ENCODE measurements at places on chromosomes 16 and 17.
A peak's percentile ranks its signal among the peaks of the same experiment; 100 is the strongest.

- DNase-seq = no peak
These were observed 106.9 kb downstream of the RGS9 start for GRCh38 chr17:65243838-65244625.

DNA sequence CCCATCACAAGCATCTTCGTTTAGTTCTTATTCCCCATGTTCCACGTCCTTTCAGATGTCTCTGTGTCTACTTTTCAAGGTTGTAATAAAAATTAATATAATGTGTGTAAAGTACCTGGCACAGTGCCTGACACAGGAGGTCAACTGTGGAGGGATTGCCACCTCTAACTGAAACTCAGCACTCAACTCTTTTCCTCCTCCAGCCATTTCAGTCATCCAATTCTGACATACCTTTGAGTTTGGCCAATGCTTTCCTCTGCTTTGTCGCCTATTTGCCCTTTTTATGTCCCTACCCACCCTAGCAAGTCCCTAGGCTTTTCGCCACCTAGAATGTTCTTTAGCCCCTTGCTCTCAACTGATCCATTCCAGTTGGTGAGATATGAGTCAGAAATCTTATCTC lies 1.6 kb downstream of the UBE2Z start:
- DNase-seq = no peak

DNA sequence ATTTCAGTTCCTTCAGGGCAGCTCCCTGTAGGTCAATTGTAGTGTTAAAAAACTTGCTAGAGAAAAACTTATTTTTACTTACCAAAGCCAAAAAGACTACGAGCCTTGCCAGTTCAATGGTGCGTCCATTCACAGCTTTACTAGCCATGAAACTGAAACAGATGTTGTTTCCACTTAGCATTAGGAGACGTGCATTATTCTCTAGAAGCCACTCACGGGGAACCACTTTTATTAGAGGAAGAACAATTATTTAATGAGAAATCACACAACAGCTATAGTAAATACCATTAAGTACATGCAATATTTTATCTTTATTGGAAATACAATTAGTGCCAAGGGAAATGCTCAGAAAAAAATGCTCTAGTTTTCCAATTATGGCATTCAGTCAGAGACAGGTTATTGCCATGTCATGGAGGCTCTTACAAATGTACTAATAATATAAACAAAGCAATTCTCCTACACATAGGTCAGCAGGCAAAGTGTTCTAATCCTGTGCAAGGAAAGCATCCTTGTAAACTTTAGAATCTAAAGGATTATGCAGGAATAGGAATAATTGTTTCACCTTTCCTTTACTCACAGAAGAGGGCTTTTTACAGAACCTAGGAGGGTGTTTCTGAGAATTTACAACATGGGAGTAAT lies 17.4 kb downstream of the LASP1NB start:
- no peak for DNase-seq

DNA sequence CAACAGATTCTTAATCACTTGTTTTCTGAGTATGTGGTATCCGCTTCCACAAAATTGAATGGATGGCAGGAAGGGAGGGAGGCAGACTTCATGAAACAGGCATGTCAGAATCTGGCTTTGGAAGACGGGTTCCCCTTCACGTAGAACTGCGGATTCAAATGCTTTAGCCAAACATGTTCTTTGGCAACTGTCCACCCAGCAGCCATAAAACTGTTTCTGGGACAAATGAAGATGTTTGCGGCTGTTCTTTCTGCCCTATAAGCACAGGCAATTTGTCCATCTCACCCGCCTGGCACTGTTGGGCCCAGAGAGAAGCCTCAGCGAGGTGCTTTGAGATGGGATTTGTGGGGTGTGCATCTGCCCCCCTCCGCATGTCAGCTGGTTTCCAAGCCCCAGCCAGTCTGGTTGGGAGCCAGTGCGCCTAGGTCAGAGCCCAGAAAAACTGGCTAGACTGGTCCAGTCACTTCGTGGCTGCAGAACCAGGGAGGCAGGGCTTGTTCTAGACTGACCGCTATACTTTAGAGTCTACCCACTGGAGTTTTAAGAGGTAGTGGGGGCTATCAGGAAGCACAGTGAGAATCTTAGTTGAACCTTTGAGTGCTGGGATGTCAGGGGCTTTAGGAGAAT lies 6.3 kb downstream of the CRHR1 start:
- DNase-seq = no peak

DNA sequence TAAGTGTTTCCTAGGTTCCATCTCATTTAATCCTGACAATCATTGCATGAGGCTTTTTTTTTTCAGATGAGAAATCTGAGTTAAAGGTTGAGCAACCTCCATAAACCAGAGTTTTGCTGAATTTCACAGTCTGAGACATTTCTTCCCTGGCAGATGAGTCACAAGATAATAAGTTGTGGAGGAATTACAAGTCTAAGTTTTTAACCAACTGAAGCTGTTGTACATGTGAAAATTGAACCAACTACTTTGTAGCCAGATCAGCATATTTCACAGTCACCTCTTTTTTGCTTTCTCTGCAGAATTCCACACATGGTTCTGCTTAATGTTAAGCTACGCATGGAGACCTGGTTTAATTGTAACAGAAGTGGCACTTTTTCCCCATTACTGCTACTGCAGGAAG lies 765.6 kb downstream of the CDH11 start:
- DNase-seq = peak; percentile 1

- no peak for DNase-seq
These were observed 121.5 kb downstream of the MRM1 start for GRCh38 chr17:36722903-36723263.

GRCh38 chr17:74413491-74413890 lies 18.4 kb upstream of the GPRC5C start:
- no peak for DNase-seq

DNA sequence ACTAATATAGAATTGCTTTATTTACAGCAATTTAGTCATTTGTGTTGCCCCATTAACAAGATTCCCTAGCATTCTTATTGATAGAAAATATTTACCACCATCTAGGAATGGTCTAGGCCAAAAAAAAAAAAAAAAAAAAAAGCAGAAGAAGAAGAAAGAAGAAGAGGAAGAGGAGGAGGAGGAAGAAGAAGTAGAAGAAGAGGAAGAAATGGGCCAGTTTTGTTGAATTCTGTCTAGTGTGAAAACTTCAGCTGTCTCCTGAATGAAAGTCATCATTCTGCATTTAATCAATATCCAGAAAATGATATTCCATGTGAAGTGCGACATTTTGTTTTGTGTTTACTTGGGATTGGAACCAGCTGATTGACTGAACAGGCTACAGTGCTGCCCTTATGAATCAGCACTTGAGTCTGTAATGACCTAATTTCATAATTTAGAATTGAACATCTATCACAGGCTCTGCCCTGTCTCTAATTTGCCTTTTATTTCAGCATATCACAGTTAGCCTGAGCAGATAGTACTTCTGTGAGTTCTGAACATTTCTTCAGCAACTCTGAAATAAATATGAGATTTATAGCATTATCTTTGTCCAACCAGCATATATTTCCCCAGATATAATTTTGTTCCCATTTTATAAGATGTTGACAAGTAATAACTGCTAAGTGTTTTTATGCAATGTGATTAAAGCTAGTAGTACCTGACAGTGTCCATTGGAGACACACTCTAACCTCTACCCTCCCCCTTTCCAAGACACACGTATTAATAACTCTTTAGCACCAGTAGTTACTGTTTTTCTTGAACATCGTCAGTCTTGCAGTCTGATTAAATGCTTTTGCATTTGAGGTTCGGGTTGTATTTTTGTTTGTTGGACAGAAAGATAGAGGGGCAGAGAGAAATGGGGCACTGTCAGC lies 5.9 kb downstream of the ANKFN1 start:
- no peak for DNase-seq
